ENCODE measurements at places on chromosomes 16 and 17.

DNA sequence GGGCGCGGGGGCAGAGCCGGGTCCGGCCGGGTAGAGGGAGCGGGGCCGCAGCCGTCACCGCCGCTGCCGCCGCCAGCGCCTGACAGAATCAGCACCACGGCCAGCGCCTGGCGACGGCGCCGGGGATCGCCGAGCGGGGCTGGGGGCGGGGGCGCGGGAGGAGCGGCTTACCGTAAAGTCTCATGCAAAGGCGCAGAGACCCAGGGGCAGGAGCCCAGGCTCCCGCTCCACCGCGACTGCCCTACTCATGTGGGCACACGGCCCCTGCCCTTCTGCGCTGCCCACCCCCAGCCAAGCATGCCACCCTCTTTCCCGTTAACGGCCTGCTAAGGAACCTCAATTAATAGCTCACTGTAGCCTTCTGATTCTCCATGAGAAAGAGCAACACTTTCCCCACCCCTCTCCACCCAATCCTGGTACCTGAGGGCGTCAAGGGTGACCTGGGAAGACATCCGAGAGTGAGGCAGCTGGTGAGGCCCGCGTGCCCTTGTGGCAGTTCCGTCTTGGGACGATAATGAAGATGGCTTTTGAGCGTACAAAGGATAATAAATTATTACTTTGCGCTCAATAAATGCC lies at the start of gene SEZ6:
TSS of gene SEZ6 (minus strand) at position 98 of the 576 bp plus-strand sequence. CDS start 164 bp downstream, outside the sequence.
- DNase-seq, result peak; percentile 82

- DNase-seq, result no peak
These were observed 3.0 kb downstream of the CYLD start for GRCh38 chr16:50744881-50745280.

DNA sequence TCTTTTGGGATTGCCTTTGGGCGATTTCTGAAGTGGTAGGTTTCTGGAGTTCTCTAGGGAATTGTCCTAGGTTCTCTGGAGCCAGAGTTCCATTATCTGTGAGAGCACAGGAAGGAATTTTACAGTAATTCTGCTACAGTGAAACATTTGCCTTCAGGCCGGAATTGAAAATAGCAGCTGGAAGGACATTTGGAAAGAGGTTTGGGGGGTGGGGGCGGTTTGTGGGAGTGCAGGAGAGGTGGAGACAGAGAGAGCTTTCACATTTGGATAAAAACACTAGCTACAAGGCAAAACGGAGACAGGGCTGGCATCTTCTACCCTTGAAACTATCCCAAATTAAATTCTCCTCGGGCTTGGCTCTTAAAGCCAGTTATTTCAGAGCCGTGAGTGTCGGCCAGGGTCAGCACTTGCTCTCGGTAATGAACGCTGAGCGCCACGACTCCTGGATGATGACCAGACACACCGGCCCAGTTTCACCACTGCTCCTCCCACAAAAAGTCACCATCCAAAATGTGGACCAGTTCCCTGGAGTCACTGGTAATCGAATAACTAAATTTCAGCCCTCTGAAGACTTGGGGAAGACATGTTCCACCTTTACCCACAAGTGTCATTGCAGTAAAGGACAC lies 67.7 kb upstream of the TANC2 start:
- DNase-seq, result no peak

- no peak for DNase-seq
These were observed 12.9 kb downstream of the ZNF423 start for GRCh38 chr16:49842972-49843371.

- no peak for DNase-seq
These were observed 6.7 kb downstream of the ALOX12B start for GRCh38 chr17:8080799-8081219.

GRCh38 chr17:6551869-6552531 lies 4.4 kb downstream of the PITPNM3 start:
- DNase-seq, result no peak

DNA sequence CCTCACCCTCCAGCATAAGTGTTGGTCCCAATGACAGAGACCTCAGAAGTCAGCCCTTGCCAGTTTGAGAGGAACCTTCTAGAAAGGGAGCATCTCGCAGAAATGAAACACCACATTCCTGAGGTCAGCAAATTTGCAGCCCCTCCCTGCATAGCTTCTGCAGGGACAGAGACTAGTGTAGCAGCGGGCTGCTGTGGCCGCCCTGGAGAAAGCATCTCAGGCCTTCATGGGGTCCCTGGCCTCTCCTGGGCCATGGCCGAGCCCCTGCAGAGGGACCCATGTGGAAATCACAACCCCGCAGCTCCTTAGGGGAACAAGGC lies 11.4 kb downstream of the HS3ST6 start:
- no peak for DNase-seq

DNA sequence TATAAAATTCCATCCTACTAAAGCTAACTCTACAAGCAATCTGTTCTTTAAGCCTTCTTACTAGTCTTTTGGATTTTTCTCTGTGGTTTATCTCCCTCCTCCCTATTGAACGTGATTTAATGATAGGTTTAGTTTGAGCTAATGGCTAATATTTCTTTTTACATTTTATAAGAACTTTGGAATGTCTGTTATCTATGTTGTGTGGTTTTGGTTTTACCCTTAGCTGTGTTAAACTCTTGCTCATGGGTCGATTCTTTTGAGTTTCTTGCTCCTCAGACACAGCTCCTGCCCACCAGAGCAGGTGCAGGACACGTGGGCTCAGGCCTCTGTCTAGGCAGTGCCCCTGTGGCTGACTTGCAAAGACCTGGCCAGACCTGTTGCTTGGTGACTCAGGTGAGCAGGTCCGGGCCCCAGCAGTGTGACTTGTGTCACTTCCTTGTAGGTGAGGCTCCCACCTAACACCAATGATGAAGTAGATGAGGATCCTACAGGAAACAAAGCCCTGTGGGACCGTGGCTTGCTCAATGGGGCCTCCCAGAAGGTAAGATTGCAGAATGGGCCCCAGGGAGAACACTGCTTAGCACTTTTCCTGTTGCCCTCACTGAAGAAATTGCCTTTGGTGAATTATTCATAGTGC lies 45.1 kb downstream of the SF3B3 start:
- DNase-seq, result no peak

DNA sequence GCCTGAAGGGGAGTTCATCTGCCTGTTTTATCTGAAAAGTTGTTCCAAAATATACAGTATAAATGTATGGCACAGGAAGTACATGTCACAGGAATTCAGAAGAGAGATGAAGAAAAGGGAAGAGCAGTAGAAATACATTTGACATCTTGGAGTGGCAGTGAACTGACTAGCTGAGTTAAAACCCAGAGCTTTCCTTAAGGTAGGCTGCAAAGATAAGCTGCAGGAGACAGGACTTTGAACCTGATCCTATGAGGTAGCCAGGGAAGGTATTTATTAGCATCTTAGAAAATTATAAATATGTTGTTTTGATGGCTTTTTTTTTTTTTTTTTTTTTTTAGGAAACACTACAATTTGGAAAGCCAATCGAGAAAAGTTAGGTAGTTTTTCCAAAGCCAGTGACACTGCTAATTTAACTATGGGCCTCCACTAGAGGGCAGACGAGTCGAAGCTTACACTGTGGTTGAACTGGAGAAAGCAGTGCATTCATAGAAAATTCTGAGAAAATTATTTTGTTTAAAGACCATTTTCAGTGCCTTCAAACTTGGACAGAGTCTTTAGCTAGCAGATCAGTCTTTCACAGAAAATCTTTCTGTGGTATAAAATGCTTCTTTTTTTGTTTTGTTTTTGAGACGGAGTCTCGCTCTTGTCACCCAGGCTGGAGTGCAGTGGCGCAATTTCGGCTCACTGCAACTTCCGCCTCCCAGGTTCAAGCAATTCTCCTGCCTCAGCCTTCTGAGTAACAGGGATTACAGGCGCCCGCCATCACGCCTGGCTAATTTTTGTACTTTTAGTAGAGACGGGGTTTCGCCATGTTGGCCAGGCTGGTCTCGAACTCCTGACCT lies 122.3 kb downstream of the SSH2 start:
- peak; percentile 21 for DNase-seq

GRCh38 chr16:4328046-4328781 lies 12.3 kb downstream of the GLIS2 start:
- DNase-seq, result peak; percentile 82

- no peak for DNase-seq
These were observed 3.3 kb upstream of the ZG16B start for GRCh38 chr16:2826591-2827373.

GRCh38 chr17:19978209-19978802 lies 678 bp upstream of the AKAP10 start:
- DNase-seq, result peak; percentile 38

All from GM12891 (cell line).